ENCODE measurements at places on chromosomes 2 and 18.

- no peak for DNase-seq
These were observed 103.8 kb downstream of the ASAP2 start for GRCh38 chr2:9310377-9310776.

DNA sequence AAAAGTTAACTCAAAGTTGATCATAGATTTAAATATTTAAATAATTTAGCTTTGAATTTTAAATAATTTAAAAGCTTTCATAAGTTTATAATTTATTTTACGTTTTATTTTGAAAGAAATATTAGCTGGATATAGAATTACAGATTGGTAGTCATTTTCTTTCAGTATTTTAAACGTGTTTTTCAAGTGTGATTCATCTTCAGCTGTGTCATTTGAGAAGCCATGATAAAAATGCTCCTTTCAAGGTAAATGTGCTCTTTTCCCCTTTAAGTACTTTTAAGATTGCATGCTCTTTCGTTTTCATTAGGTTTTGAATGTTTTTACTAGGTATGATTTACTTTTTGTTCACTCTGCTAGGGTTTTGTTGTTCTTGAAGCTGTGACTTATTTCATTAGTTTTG is 116.8 kb upstream of the FIGN start:
- DNase-seq = no peak

GRCh38 chr18:61719671-61720070 is 173.1 kb downstream of the RNF152 start:
- DNase-seq = no peak

- no peak for DNase-seq
These were observed 136.3 kb downstream of the ERBB4 start for GRCh38 chr2:212402316-212402715.

- no peak for DNase-seq
These were observed 34.2 kb downstream of the SCTR start for GRCh38 chr2:119490106-119490505.

GRCh38 chr2:130251873-130252620 is 53.8 kb upstream of the TUBA3E start:
- no peak for DNase-seq

GRCh38 chr2:39156107-39156506 is 35.3 kb upstream of the SOS1 start:
- no peak for DNase-seq

- DNase-seq = no peak
These were observed 13.3 kb downstream of the DNMT3A start for GRCh38 chr2:25328152-25329085.

- DNase-seq = no peak
These were observed 185.8 kb upstream of the ARL4C start for GRCh38 chr2:234682492-234683228.

GRCh38 chr2:197308996-197309690 is 1.4 kb downstream of the ANKRD44 start:
- DNase-seq = no peak

Measured in CD4-positive, alpha-beta T cell treated with Interleukin-4 for 1 hour (primary cell).